ENCODE measurements at places on chromosomes 2 and 18.

- peak; percentile 72 for DNase-seq
Measured at GRCh38 chr2:108587621-108588020, 53.4 kb downstream of the LIMS1 start.

- DNase-seq: no peak
Measured at GRCh38 chr2:240042740-240043139, 10.6 kb downstream of the OR6B3 start.

DNA sequence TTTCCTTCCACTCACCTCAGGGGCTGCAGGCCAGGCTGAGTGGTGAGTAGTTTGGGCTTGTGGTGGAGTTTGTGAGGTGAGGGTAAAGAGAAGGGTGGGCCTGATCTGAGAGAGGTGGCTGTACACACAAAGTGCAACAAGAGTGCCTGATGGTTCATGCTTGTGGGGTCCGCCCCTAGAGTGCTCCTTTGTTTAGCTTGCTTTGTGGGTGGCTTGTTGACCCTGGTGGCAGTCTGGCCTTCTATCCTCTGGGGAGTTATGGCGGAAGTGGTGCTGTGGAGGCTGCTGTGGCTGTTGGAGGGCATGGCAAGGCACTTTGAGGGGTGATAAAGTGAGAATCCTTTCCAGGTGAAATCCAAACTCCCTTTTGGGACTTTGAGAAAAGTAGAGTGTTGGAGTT lies 10.6 kb downstream of the UBE2F start:
- DNase-seq: no peak

- no peak for DNase-seq
Measured at GRCh38 chr2:40210968-40211353, 240.9 kb downstream of the SLC8A1 start.
